Smooth muscle cell of bladder (primary cell): ENCODE measurements at places on chromosomes 4 and X. TPM values are rescaled to one million over a fixed set of nuclear protein-coding genes. Genes with fewer than 3 reads are reported as not detected.

GLRA3 gene
- 0.14 TPM in 1 of 2 replicates, not detected in the other for total RNA-seq

LRCH2 gene
- 11.5 and 14.2 TPM in 2 replicates for total RNA-seq

COL25A1 gene
- 0.55 and 0.57 TPM in 2 replicates for total RNA-seq

RTL3 gene
- not detected in 2 replicates for total RNA-seq

DGAT2L6 gene
- not detected in 2 replicates for total RNA-seq

NXF2 gene
- not detected in 2 replicates for total RNA-seq

STOX2 gene
- 1.0 and 3.4 TPM in 2 replicates for total RNA-seq

HMX1 gene
- not detected in 2 replicates for total RNA-seq

FAM9B gene
- not detected in 2 replicates for total RNA-seq

CCKAR gene
- 0.28 and 0.57 TPM in 2 replicates for total RNA-seq

PABPC5 gene
- 1.1 and 1.6 TPM in 2 replicates for total RNA-seq

HSD17B13 gene
- 0.14 and 0.18 TPM in 2 replicates for total RNA-seq

MAGEA1 gene
- 0.14 TPM in 1 of 2 replicates, not detected in the other for total RNA-seq

CYBB gene
- total RNA-seq, result under 0.01 TPM in 1 of 2 replicates, not detected in the other

TBCK gene
- 37.1 and 49.8 TPM in 2 replicates for total RNA-seq

UTP3 gene
- 15.4 and 22.6 TPM in 2 replicates for total RNA-seq

AFM gene
- total RNA-seq, result not detected in 2 replicates

ARHGAP4 gene
- total RNA-seq, result 1.1 and 1.3 TPM in 2 replicates

MAGEE2 gene
- not detected in 2 replicates for total RNA-seq

ERVMER34-1 gene
- under 0.01 and 0.14 TPM in 2 replicates for total RNA-seq

CXCL11 gene
- 0.14 TPM in 1 of 2 replicates, not detected in the other for total RNA-seq

NR0B1 gene
- total RNA-seq, result 0.18 TPM in 1 of 2 replicates, not detected in the other
